ENCODE measurements at places on chromosomes 7 and 10.

- DNase-seq = no peak
Observed at GRCh38 chr7:90797596-90797995, 201.5 kb downstream of the CDK14 start.

- DNase-seq = peak; percentile 85
Observed at GRCh38 chr10:88810196-88810961, 7.8 kb downstream of the LIPM start.

- no peak for DNase-seq
Observed at GRCh38 chr7:14013898-14014297, 24.4 kb upstream of the ETV1 start.

DNA sequence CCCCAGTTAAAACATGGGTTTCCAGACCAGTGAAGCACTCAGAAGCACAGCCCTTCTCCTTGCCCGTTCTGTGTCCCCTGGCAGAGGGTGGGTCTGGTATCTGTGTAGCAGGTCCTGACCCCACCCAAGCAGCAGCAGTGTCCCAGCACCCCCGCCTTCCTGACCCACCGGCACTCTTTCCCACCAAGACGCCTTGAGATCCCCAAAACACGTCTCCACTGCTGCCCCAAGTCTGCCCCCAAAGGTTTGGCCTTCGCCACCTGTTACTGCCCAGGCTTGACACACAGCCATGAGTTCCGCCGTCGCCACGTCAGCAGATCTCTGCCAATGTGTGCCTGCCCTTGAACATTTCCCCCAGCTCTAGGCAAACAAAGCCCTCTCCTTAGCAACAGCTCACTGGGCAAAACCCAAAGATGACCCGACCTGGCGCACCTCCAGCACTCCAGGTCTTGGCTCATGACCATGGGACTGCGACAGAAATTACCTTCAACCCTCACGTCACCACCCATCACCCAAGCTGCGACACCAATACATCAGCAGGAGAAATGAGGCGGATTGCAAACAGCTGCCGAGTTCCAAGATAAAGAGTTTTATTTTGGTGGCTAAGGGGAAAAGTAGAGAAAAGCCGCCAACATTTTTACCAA, 75.6 kb downstream of the CTBP2 start:
- DNase-seq = peak; percentile 78

GRCh38 chr7:72023926-72024325, 388.2 kb downstream of the CALN1 start:
- DNase-seq = no peak

- DNase-seq = no peak
Observed at GRCh38 chr10:107427016-107427415, 262.5 kb upstream of the SORCS1 start.

DNA sequence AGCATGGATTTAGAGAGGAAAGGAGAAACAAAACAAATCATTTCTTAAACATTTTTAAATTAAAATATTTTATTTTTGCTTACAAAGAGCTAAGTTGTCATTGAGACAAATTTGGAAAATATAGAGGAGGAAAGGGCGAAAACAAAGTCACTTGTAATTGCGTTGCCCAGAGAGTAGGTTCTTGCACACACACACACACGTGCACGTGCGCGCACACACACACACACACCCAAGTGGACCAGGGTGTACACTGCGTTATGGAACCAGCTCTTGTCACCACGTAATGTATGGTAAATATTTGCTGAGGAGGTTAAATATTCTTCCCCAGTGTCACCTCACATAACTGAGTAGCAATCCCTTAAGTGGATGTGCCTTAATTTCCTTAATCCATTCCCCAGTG, 21.6 kb downstream of the SHH start:
- DNase-seq = no peak

GRCh38 chr10:1492641-1493040, 244.7 kb downstream of the ADARB2 start:
- no peak for DNase-seq

DNA sequence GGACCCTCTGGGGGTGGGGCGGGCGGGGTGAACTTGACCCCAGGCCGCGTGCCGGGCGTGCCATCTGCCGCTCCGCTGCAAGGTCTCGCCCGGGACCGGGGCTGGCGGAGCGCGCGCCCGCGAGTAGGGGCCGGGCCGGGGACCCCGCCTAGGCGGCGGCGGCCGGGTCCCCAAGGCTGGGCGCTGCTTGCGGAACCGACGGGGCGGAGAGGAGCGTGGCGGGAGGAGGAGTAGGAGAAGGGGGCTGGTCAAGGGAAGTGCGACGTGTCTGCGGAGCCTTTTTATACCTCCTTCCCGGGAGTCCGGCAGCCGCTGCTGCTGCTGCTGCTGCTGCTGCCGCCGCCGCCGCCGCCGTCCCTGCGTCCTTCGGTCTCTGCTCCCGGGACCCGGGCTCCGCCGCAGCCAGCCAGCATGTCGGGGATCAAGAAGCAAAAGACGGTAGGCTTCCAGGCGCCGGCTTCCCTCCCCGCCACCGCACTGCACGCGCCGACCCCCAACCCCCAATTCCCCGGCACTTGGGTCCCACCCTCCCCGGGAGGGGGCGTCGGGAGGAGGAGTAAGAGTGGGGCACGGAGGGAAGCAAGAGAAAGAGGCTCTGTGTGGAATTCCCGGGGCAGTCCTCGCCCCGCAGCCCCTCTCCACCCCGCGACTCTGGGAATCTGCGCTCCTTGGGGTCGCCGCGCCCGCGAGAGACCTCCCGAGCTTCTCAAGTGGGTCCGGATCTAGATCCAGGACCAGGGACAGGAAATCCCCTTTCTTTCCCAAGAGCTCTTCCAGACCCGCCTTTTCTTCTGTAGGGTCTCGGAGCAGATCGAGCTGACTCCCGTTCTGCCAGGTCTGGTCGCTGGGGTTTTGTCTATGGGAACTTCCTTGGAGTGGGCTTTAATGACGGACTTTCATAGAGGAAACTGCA, at the start of gene PAPSS2:
TSS of gene PAPSS2 (plus strand) at position 308 of the 913 bp plus-strand sequence. CDS start at position 412, 104 bp downstream.
- DNase-seq = peak; percentile 77

GRCh38 chr7:33742999-33743587, 162.2 kb upstream of the BMPER start:
- DNase-seq = no peak

DNA sequence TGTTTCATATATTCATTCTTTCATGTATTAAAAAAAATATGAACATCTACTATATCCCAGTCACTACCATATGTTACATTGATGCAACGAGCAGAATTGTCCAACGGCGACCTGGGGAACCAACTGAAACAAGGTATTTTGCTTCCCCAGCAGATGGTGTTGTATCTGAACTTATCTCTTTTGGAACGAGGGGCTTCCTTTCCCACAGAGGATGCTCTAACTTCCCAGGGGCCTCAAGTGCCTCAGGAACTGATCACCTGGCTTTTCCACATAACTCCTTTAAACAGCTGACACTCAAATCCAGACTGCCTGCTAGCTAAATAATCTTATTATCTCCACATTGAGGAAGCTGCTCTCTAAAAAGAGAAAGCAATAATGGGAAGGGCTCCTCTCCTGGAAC, 259.3 kb downstream of the HTR7 start:
- DNase-seq = no peak

- DNase-seq = peak; percentile 48
Observed at GRCh38 chr10:24240041-24240751, 31.3 kb downstream of the KIAA1217 start.

DNA sequence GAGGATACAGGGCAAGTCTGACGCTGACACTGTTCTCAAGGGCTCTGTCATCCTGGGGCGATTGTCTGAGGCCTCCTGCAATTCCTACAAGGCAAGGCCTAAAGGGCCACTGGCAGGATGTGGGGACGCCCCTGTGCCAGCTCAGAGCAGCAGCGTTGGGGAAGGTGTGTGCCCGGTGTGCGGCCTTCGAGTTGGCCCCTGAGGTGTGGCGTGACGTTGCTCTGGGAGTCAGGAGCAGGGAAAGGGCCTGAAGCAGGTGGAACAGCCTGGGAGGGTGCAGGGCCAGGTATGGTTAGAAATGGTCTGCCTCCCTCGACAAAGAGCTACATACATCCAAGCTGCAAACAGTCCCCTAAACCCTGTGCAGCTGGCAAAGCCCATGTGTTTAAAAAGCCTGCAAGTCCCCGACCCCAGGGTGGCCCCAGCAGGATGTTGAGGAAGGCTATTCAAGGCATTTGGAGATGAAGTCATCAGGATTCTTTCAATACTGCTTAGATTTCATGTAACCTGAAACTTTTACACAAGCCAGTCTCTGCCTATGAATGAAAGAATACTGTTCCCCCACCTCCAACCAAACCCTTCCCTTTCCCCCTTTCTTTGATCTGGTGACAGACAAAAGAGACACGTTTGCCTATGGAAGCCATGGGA, 142.5 kb upstream of the TNS3 start:
- peak; percentile 71 for DNase-seq

DNA sequence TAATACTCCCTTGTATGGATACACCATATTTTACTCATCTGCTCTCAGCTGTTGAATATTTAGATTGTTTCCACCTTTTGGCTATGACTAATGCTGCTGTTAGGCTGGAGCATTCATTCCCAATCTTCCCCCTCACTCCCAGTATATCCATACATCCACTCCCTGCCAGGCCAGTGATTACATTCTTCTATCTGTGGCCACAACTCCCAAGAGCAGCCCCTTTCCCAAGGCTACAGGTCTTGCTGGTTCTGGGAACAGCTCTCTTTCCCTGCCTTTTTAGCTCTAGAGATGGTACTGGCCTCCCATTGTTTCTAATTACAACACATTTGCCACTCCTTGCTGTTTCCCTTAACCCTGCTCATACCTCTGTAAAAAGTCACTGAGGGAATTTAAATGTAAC, 28.2 kb downstream of the SFR1 start:
- no peak for DNase-seq

DNA sequence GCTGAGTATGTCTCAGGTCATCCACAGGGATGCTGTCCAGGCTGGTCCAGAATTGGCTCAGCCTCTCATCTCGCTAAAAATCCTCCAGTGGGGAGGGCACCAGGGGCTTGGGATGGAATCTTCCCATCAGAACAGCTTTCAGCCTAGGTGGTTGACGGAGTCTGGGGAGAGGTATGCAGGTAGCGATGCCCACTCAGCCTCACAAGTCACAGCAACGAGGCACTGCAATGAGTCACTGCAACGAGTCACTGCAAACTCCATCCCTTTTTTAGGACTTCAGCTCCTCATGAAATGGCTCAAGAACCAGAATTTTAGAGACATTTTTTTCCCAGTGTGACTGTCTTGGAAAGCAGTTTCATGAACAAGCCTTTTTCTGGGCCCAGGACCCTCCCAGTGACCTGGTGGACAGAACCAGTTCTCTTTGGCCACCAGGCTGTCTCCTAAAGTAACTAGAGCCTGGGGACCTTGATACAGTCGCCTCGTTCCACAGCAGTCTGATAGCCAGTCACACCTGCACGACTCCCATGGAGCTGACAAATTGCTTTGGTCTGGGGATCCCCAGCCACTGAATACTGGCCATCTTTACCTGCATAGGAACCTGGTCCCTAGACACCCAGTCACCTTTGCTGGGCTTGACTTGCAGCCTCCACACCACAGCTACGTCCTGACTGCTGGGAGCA, 41.3 kb upstream of the PPP2R2D start:
- no peak for DNase-seq

GRCh38 chr7:140219672-140220524, 43.1 kb upstream of the KDM7A start:
- no peak for DNase-seq

DNA sequence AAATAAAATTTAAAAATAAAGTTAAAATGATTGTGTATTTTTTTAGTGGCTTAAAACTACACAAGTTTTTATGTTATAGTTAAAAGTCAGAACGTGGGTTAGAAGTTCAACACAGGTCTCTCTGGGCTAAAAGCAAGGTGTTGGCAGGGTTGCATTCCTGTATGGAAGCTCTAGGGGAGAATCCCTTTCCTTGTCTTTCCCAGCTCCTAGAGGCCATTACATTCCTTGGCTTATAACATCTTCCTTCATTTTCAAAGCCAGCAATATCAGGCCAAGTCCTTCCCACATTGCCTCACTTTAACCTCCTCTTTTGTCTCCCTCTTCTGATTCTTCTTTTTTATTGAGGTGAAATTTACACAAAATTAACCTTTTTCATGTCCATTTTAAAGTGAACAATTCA, 52.4 kb upstream of the EEPD1 start:
- no peak for DNase-seq

- no peak for DNase-seq
Observed at GRCh38 chr7:41917-42565, 150.3 kb upstream of the FAM20C start.

- no peak for DNase-seq
Observed at GRCh38 chr10:8325024-8325980, 270.8 kb downstream of the GATA3 start.

DNA sequence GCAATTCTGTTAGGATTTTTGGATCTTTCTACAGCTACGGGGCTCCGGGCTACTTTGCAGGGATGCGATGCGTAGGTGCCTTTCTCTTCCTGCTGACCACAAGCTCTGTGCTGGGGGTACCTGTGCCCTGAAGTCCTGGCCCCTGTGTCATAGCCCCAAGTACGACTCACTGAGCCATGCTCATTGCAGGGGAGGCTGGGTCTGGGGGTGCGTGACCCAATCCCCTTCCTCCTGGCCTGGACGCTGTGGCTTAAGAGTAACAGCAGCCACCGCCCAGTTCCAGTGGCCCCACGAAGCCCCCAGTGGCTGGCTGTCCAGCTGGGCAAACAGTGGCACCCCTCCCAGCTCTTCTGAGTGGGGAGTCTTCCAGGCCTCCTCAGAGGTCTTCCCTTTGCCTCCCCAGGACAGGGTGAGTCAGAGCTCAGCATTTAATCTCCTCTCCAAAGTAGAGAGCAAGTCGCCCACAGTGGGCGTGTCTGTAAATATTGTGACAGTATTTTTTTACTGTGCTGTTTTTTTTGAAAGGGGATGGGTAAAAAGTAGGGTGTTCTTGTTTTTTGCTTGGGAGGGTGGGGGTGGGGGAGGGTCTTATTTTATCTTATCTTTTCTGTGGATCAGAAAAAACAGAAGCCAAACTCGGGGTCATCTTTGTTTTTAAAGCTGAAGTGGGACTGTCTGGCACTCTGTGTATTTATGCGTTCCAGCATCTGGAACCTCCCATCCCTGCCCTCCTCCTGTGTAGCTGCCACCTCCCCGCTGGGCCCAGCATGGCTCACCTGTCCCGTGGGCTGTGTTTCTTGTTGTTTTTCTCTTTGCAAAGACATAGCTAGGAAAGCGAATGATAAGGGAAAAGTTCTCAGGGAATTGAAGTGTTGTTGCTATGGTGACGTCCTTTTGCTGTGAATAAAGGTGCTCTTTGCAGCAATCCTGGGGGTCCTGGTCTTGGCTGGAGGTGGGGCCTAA, 8.2 kb downstream of the LFNG start:
- peak; percentile 53 for DNase-seq

GRCh38 chr7:117084286-117084685, 131.0 kb downstream of the ST7 start:
- no peak for DNase-seq

DNA sequence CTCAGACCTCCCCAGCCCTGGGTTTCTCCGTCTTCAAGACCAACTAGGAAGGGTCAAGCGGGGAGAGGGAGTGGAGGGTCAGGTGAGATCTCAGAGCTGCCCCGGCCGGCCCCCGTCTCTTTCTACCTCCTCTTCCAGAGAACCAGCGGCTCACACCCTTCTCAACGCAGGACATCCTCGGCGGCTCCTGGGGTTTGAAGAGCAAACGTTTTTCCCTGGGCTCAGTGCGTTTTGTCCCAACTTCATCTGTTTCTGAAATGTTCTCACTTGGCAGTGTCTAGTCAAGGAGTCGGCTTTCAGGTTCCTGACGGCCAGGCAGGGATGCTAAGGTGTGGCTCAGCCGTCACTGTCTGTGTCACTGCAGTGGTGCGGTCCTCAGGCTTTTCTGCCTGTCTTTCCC, 416.4 kb upstream of the FOXK1 start:
- DNase-seq = no peak

- DNase-seq = no peak
Observed at GRCh38 chr10:124003481-124003870, 89.9 kb downstream of the CHST15 start.

GRCh38 chr7:29071203-29071874, 75.0 kb downstream of the CPVL start:
- no peak for DNase-seq

- peak; percentile 33 for DNase-seq
Observed at GRCh38 chr7:192701-193480, 520 bp downstream of the FAM20C start.

All from cardiac fibroblast (primary cell).